ENCODE measurements at places on chromosomes 5 and 9.

- DNase-seq: no peak
Observed at GRCh38 chr9:125540497-125540896, 166.5 kb downstream of the MAPKAP1 start.

DNA sequence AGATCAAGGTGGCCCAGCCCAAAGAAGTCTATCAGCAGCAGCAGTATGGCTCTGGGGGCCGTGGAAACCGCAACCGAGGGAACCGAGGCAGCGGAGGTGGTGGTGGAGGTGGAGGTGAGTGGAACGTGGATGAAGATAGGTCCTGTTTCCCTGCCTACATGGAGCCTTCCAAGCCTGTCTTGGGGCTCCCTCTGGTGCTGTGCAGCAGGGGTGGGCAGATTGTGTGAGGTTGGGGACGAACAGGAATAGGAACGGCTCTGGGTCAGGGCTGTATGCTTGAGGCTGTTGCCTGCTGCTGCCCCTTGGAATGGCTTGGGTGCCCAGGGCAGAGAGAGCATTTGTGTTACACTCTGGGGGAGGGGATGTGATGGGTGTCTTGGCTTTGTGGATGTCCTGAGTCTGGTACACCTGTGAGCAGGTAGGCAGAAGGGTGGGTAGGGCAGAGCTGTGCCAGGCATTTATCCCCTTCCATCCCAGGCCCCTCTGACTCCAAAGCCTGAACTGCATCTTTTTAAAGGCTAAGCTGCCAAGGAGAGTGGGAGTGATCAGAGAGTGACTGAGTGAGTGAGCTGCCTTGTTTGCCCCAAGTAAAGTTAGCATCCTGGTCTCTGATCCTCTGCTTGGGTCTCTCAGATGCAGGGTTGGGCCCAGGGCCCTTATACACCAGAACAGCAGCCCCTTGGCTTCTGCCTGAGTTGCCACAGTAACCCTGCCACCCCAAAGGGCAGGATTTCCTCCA, 5.2 kb downstream of the HNRNPAB start:
- DNase-seq: no peak

GRCh38 chr5:134609232-134609851, 23.3 kb downstream of the SAR1B start:
- DNase-seq: no peak

GRCh38 chr5:33973271-33973670, 11.2 kb downstream of the SLC45A2 start:
- DNase-seq: no peak

DNA sequence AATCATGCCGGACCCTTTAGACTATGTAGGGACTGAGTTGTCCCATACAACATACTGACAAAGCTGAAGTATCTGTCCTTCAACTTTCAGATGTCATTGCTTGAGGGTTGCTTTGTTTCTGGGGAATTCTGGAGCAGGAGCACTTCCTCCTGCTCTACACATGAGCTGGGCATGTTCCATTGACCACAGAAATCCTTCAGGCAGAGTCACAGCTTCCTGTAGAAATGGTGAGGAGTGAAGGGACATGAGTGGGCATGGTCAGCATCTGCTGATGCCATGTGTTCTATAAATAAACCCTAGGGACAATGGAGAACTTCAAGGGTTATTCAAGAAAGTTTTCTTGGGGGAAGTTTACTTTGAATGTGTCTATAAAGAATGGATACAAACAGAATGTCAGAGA, 296.6 kb upstream of the FBXL7 start:
- DNase-seq: no peak

GRCh38 chr5:124697501-124697900, 48.9 kb downstream of the ZNF608 start:
- no peak for DNase-seq

- no peak for DNase-seq
Observed at GRCh38 chr9:3511551-3511950, 14.2 kb downstream of the RFX3 start.

- no peak for DNase-seq
Observed at GRCh38 chr5:96788112-96788749, 19.5 kb downstream of the ERAP1 start.

DNA sequence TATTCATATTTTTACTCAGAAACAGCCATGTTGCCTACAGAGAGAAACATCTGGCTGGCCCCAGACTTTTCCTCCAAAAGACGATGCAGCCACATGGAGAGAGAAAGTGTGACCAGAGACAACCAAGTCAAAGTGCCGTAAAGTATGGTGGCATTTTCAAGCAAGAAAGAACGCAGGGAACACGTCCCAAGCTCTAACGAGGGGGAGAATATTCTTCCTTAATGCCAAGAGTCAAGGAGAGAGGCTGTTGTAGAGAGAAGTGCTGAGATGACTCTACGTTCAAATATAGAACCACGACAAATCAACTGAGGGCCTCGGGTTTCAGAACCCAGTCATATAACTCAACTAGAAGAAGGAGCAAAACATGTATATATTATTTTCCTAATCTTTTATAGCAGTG, 55.9 kb downstream of the FNBP1 start:
- DNase-seq: no peak

DNA sequence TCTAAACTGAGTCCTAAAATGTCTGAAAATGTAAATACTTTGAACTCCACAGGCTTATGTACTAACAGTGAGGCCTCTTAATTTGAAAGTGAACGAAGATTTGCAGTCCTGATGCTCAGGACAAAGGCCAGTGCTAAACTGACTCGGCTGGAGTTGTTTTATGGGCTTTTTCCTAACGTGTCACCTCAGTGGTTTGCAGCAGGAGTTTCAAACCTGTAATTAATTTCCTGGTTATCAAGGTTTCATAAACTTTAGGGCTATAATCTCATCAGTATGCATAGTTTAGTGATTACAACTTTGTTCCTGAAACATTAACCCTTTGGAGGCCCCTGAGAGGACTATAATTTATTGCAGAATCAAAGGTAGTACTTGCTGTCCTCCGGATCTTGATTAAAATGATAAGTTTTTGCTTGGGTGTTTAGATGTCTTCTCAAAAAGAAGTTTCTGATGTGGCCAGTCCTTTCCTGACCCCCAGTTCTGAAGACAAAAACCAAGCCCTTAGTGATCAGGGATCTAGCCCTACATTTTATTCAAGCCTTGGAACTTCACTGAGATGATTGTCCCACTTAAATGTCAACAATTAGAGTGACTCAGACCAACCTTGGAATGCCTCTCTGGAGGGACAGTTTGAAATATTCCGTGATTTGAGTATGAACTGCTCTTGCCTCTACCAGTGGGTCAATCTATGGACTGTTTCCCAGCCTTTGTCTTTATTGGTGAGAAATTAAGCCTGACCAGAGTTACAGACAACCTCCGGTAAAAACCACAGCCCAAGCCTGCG, 11.1 kb upstream of the S100Z start:
- DNase-seq: no peak

- DNase-seq: no peak
Observed at GRCh38 chr5:164680216-164680615, 1174.8 kb downstream of the MAT2B start.

- no peak for DNase-seq
Observed at GRCh38 chr9:18143073-18143745, 330.7 kb upstream of the ADAMTSL1 start.

- DNase-seq: no peak
Observed at GRCh38 chr5:71937921-71938698, 169.2 kb upstream of the MAP1B start.

GRCh38 chr5:158435161-158435616, 576.2 kb upstream of the CLINT1 start:
- no peak for DNase-seq

- no peak for DNase-seq
Observed at GRCh38 chr5:132147663-132148062, 74.1 kb downstream of the CSF2 start.

DNA sequence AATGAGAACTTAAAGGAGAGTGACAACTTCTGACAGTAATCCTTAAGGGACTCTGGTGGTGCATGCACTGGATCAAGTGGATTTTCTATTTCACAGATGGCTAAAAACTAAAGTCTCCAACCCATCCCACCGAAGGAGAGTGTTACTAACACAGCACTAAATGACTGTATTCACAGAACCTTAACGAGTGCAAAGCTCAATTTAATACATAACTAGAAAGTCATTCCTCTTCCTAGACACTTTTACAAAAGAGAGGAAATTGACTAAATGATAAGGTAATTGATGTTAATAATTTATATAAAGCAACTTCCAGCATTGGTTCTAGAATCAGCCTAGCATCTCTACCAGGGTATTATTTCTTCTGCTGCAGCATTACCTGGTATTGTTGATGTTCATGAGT, 189.8 kb downstream of the ADAMTS12 start:
- DNase-seq: no peak

GRCh38 chr5:176639981-176640380, 7.3 kb upstream of the TSPAN17 start:
- DNase-seq: no peak

- DNase-seq: no peak
Observed at GRCh38 chr5:93206203-93206602, 374.8 kb downstream of the NR2F1-AS1 start.

- DNase-seq: no peak
Observed at GRCh38 chr5:145825751-145826180, 9.4 kb downstream of the PRELID2 start.

- no peak for DNase-seq
Observed at GRCh38 chr9:37801287-37801850, 772 bp downstream of the DCAF10 start.

GRCh38 chr9:14350349-14350728, 36.4 kb upstream of the NFIB start:
- no peak for DNase-seq

DNA sequence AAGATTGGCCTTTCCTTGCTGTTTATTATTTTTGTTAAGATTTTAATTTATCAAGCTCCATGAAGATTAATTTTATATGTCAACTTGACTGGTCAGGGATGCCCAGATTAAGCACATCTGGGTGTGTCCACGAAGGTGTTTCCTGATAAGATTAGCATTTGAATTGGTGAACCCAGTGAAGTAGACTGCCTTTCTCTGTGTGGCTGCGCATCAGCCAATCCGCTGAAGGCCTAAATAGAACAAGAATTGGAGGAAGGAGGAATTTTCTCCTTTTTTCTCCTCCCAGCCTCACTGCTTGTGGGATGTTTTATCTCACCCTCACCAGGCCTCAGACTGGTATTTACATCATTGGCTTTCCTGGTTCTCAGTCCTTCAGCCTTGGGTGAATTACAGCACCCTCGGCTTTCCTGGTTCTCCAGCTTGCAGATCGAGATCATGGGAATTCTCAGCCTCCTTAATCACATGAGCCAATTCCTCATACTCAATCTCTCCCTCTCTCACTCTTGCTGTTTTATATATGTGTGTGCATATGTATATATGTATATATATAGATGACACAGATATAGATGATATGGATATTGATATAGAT, 135.4 kb upstream of the SPEF2 start:
- no peak for DNase-seq

DNA sequence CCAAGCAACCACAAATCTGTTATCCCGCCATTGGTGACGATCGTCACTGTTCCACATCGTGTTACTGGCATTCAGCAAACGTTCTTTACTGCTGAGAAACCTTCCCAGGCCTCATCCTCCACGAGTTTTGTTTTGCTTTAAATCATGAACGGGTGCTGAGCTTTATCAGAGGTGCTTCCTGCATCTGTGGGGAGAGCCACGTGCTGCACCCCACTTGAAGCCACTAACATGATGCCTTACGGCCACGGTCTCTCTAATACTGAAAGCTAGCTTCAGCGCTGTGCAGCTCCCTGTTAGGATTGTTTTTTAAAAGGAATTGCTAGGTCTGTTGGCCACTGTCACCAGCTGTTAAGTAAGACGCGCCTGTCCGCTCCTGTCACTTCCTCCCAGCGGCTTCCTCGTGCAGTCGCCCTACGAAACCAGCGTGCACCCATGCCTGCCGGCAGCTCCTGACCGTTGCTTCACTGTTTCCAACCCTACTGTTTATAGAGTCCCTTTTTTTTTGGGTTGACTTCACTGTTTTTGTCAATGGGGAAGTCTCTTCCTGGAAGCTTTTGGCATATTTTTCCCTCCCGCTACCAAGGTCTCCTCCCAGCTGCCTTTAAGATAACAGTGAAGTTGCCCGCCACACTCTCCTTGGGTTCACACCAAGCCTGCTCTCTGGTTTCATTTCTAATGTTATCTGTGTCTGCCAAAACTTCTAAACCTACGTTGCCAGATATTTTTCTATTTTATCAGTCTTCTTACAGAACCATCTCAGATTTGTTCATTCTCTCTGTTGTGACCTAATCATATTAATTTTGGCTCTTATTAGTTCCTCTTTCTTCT, 20.3 kb downstream of the LPCAT1 start:
- no peak for DNase-seq
